Stimulated activated CD8-positive, alpha-beta memory T cell treated with anti-CD3 and anti-CD28 coated beads, Interleukin-15, amount 100 ng/mL, for 4 hours (primary cell): ENCODE measurements at places on chromosomes 16 and 17.

DNA sequence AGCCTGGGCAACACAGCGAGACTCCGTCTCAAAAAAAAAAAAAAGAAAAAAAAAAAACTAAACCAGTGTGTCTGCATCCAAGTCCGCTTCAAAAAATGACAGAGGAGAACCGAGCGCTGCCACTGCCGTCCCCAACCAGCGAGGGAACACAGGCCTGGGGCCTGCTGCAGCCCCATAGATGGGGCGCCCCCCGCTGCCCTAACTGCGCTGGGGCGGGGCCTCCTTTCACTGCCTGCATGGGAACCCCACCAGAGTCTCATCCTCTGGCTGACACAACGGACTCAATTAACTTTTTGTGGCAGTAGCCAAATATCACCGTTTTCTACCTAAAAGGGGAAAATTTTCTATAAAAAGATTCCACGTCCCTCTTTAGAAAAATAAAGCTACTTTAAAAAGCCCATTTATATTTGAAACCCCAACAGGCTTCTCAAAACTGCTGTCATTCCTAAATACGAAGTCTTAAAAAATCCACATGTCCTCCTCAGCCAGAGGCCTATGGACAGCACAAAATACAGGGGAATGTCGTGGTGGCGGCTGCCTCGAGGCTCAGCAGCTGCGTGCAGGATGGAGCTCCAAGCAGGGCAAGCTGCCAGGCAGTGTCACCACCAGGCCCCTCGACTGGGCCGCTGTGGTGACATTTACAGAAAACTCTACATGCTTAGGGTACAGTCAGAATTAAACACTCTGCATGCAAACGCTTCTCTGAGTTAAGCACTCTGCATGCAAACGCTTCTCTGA lies 30.3 kb downstream of the KLHDC4 start:
- DNase-seq = no peak

DNA sequence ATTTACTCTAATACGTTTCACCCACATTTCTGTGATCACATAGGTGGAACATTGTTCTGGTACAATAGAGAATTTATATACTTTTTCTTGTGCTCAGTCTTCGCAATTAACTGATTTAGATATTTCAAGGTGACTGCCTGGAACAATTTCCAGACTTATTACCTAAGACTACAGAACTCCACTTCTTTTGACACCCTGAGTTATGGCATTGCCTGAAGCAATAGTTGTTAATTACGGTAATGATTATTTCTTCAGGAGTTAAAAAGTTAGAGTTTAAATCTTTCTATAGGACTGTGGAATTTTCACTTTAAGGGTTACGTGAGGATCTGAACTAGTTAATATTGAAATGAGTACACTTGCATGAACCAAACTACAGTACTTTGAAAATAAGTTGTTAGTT lies 74.8 kb downstream of the MAP2K6 start:
- DNase-seq = no peak

- no peak for DNase-seq
These were observed 167.5 kb downstream of the RPTOR start for GRCh38 chr17:80712089-80712488.

DNA sequence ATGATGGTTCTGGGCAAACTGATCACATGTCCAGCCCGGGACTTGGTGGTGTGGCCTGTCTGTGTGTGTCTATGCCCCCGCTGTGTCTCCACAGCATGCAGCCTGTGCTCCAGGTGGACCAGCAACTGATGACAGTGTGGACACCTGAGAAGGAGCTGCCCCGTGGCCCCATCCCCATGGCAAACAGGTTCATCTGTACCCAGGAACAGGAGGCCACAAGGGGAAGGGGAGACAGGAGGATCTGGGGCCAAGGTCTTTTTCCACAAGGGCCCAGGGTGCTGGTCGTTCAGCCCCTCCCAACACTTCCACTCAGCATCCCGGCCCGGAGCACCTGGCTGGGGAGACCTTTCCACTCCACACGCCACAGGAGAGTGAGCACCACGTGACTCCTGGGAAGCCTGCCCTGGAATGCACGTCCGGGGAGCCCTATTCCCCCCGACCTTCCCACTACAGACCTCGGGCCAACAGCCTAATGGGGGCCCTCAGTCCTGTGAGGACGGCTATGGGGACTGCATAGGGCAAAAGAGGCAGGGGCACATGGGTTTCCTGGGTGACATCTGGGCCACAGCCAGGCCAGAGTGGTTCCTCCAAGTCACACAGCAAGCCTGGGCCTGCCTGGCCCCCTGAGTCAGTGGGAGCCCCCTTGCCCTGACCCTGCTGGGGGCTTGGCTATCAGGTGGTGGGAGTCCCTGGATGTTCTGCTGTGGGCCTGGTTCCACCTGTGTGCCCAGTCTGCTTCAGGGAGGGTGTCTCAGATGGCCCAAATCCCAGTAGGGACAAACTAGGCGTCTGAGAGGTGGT lies 20.8 kb upstream of the NXPH3 start:
- no peak for DNase-seq

DNA sequence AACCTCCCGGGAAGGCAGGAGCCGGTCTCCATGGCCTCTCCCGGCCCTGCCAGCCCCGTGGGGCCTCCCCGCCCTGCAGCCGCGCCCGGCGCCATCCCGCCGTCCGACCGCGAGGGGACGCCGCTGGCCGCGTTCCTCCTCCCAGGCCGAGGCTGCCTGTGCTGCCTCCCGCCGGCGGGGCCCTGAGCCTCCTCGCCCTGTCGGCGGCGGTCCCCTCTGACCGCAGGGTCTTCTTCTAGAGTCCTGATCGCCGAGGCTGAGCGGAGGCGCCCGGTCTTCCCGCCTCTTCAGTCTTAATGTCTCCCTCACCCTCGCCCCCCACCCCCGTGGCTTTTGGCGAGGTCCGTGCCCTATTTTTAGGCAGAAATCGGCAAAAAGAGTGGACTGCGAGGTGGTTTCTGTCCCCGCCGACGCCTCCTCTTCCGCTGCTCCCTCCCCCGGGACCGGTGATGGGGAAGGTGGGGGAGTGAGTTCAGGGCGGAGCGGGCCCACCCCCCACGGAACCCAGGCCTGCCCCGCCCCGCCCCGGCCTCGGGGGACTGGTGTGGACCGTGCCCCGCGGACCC lies 794 bp upstream of the CPNE7 start:
- no peak for DNase-seq

GRCh38 chr17:1039511-1040215 lies 42.7 kb downstream of the TIMM22 start:
- DNase-seq = no peak

DNA sequence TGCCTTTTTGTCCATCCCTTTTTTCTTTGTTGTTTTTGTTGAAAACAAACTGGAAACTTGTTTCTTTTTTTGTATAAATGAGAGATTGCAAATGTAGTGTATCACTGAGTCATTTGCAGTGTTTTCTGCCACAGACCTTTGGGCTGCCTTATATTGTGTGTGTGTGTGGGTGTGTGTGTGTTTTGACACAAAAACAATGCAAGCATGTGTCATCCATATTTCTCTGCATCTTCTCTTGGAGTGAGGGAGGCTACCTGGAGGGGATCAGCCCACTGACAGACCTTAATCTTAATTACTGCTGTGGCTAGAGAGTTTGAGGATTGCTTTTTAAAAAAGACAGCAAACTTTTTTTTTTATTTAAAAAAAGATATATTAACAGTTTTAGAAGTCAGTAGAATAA lies 4.9 kb downstream of the SOX9 start:
- DNase-seq = no peak

GRCh38 chr16:56192986-56193945 lies 2.0 kb downstream of the GNAO1 start:
- DNase-seq = no peak

GRCh38 chr17:61385577-61386236 lies 13.9 kb upstream of the TBX2 start:
- DNase-seq = no peak

- no peak for DNase-seq
These were observed 94.1 kb upstream of the ZNF750 start for GRCh38 chr17:82933911-82934310.

DNA sequence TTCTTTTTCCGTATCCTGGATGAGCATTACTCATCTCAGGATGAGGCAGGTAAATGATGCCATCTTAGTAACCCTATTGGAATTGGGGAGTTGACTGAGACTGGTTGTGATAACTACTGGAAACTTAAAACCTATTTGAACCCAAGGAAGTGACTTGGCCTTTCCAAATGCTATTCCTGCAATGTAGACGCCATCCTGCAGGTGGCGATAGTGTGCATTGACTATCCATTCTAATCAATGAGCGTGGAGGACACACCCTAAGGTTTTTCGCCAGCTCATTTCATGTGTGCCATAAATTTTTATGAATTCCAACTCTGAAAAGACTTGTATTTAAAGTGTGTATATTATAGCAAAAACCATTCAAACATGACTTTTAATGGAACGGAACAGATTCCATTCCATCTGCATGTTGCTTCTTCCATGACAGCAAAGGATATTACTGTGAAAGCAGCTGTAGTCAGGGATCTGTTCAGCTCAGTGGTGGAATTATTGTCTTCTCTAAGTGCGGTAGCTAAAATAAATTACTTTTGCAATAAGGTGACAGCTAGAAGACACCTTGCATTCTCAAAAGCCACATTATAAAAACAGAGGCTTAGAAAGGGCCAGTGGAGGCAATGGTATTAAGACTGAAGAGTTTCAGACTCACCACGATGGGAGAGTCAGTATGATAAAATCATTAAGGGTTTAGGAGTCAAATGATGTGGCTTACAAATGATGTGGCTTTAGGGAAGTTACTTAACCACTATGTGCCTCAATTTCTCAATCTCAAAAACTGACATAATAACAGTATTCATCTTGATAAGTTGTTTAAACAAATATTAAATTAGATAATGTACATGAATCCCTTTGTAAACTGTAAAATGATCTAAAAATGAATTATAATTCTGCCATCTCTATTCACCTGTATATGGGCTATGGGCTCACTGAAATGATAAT lies 55.5 kb downstream of the SYT17 start:
- no peak for DNase-seq

DNA sequence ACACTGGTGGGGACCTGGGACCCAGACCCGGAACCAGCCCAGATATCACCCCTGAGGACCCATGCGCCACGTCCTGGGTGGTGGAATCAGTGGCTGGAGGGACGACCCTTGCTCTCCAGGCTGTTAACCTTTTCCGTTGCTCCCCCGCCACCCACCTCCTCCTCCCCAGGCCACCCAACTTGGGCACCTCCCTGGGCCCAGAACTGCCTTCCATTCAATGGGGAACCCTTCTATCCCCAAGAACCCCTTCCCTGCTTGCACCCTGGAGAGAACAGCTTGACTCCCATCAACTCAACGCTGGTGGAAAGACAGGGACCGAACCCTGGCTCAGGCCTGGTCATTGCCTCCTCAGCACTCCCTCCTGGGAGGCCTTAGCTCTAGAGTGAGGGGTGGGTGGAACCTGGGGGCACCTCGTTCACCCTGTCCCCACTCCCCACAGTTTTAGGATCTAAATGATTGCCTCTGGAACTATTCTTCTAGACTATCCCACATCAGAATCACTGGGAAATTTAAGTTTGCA lies 5.7 kb upstream of the IL32 start:
- no peak for DNase-seq
